Stimulated activated CD4-positive, alpha-beta T cell treated with anti-CD3 and anti-CD28 coated beads, Interleukin-1b, Interleukin-23, amount 100 ng/mL, for 4 hours (primary cell): ENCODE measurements at places on chromosomes 1 and 21.

DNA sequence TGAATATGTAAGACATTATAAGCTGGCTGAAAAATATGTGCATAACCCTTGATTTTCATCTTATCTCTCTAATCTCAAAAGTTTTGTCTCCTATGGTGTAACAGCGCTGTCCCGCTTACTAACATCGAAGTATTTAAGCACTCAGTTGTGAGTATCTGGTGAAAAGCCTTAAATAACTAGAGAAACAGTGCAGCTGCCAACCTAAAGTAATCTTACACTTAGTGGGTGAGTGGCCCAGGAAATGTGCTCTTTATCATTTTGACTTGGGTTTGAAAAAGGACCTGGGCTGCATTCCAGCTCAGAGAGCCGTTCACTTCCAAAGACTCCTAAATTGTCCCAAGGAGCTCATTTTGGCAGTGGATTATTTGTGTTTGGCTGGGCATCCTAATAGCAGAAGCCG, 225.9 kb downstream of the SPATA17 start:
- DNase-seq = no peak

GRCh38 chr1:19644681-19645410, 735 bp downstream of the NBL1 start:
- peak; percentile 36 for DNase-seq

- no peak for DNase-seq
Observed at GRCh38 chr1:167548059-167548932, 5.3 kb downstream of the CREG1 start.

- peak; percentile 2 for DNase-seq
Observed at GRCh38 chr1:196723325-196724185, 51.1 kb upstream of the CFHR3 start.

DNA sequence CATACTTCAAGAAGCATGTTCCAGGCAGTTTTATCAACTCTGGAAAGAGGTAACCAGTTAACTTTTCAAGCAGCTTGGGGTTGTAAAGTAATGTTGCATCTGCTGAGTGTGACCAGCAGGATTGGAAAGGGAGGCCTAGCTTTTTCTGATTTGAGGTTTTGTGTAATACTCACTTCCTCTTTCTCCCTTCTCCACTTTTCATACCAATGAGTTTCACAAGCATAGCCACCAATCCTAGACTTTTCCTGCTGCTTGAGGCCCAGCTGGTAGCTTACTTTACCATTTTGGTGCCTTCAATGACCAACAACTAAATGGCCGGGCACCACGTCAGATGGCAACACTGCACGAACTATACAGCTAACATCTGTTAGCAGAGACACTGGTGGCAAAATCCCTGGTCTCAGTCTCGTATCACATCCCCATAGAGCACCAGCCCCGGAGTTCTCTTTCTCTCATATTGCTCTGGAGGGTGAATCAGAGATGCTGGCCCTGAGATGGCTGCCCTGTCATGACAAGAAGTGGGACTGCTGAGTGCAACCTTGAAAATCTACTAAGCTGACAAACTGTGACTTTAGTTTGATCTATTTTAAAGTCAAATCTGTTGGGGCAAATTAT, 14.8 kb upstream of the GPR88 start:
- DNase-seq = no peak

- no peak for DNase-seq
Observed at GRCh38 chr1:210441028-210441427, 112.3 kb downstream of the HHAT start.

DNA sequence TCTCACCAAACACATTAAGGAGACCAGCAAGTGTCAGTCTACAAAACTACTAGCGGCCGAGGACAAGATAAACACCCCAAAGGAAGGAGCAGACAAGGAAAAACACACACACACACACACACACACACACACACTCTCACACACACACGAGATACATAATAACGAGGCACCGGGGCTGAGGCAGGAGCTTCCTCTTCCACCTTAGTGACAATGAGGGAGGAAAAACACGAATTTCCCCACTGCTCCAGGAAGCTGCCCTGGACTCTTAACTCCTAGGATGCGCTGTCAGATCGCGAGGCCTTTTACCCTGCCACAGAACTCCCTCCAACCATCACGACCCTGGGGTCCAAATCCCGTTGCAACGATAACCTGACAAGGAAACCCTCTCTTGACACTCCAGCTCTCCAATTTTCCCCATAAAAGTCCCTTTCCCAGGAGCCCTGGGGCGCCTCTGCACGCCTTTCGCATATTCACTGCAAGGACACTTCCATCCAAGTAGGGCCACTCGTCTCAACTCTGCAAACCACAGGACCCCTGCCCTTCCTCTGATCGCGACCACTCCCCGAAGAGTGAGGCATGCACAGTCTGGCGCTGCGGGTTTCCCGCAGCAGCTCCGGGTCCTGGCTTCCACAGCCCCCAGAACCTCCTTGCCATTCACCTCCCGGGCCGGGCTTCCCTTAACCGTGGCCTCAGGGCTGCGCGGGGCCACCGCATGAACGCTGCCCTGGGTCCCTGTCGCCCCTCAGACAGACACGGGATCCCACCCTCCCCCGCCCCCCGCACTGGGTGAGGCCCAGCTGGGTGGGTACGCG, 581 bp downstream of the ETV3 start:
- no peak for DNase-seq
